Colonic mucosa (tissue), 4 donors: ENCODE measurements at places on chromosomes 12 and 14. TPM values are rescaled to one million over a fixed set of nuclear protein-coding genes. Genes with fewer than 3 reads are reported as not detected.

GRCh38 chr12:96526110-96526509 lies 36.7 kb downstream of the CFAP54 start:
- H3K27me3 ChIP-seq: no peaks in the 10 kb centered on the region
- H3K4me1 ChIP-seq: no peaks in the 10 kb centered on the region
- H3K36me3 ChIP-seq: no peaks in the 10 kb centered on the region
- no peak overlapping the region for H3K27ac ChIP-seq
- H3K4me3 ChIP-seq: no peak overlapping the region
- no peak for DNase-seq

SERPINA4 gene
- 0.37 TPM for total RNA-seq

DNA sequence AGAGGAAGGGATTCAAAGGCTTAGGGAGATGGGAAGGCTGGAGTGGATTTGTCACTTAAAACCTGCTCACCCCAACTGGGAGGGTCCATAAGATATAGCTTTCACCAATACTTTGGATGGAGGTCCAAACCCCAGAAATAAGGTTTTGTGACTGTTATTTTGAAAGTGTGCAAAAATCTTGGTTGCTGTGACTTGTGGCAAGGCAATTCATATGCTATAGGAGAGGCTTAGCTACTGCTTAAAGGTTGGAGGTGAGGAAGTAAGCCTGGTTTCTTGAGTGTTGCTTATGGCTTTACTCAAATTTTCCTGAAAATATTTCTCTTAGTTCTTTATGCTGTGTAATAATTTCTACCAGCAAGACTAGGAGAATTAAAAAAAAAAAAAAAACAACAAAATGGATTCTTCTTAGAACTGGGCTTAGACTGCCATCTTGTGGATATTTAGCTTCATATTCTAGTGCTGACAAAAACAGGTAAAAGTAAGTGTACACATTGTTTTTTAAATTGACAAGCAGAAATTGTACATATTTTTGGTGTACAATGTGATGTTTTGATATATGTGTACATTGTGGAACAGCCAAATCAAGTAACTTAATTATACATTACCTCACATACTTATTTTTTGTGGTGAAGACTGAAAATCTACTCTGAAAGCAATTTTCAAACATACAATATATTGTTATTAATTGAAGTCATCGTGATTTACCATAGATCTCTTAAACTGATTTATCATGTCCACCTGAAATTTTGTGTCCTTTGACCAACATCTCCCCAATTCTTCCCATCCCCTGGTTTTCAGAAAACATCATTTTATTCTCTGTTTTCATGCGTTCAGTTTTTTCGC lies 23.0 kb downstream of the PDE6H start:
- no peaks in the 10 kb centered on the region for H3K27me3 ChIP-seq
- H3K27ac ChIP-seq: no peak overlapping the region
- no peak for DNase-seq
- H3K4me1 ChIP-seq: no peaks in the 10 kb centered on the region
- no peaks in the 10 kb centered on the region for H3K36me3 ChIP-seq

GRCh38 chr14:91509083-91509877 lies 830 bp downstream of the PPP4R3A start:
- H3K27me3 ChIP-seq: no peaks in the 10 kb centered on the region
- DNase-seq: peak; percentile 47
- no peaks in the 10 kb centered on the region for H3K36me3 ChIP-seq
- H3K4me3 ChIP-seq: peak overlapping the region; percentile 91
- peaks cover 8% of the 10 kb centered on the region for H3K4me1 ChIP-seq

ADAM21 gene
- total RNA-seq: not detected

DNA sequence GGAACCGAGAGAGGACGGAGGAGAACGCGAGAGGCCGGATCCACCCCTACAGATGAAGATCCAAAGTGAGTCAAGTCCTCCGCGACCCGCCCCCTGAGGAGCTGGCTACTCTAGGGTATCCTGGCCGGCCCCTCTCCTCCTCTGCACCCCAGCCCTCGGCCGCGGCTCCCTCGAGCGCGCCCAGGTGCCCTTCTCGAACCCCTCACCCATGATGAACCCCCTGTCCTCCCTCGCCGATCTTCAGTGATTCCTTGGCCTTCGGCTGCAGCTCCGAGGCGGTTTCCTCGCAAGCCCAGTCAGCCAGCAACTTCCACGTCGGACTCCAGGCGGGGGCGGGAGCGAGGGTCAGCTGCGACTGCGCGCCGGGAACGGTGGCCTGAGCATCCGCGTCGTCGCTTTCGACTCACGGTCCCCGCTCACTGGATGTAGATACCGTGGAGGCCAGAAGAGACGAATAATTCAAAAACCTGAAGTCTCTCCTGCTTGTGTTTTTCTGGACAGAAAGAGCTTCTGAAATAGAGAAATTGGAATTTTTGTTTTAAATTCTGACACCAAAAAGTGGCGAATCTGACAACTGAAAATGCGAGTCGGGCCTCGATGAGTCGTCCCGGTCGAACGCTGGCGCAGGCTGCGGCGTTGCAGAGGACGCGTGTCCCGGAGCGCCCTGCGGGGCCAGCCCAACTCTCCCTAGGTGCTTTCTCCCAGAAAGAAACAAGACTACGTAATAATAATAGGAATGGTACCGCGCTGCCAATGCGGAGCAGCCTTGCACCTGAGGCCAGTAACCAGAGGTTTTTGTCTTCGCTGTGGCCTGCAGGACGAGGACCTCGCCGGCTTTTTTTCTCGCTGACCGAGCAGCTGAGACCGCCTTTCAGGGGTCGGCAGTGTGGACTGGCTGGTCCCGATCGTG lies at the start of gene ARL1:
Gene ARL1, minus strand, starts transcription at position 337 of the 910 bp plus-strand sequence. Its CDS starts 127 bp downstream, at position 210.
- peak; percentile 85 for DNase-seq
- H3K27ac ChIP-seq: peak within 1 kb of the TSS; percentile 93
- H3K4me3 ChIP-seq: peak within 1 kb of the TSS; percentile 71
- no peaks in the 10 kb centered on the region for H3K36me3 ChIP-seq

GRCh38 chr14:104876251-104876699 lies 11.2 kb downstream of the CEP170B start:
- H3K4me1 ChIP-seq: no peaks in the 10 kb centered on the region
- peak; percentile 59 for DNase-seq
- H3K27ac ChIP-seq: no peak overlapping the region
- H3K27me3 ChIP-seq: no peaks in the 10 kb centered on the region
